Fibroblast of skin of back (primary cell): ENCODE measurements at places on chromosomes 5 and 9.
A peak's percentile ranks its signal among the peaks of the same experiment; 100 is the strongest.

GRCh38 chr9:27749838-27750237, 176.6 kb upstream of the C9orf72 start:
- peak; percentile 6 for DNase-seq

DNA sequence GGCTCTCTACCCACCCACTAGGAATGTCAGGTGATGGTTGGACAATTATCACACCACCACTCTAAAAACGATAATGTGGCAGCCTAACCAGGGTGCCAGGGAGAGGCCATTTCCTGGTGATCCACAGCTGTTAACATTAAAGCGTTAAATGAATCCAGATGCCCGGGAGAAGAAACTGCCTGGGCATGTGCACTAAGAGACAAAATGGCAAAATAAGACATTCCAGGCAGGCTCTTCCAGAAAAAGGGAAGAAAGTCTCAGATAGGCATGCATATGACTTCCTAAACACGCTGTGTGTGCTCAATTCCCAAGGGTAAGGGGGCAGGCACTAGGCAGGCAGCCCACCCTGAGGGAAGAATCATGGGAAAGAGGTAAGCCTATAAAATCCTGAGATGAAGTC, 4.6 kb upstream of the TXN start:
- DNase-seq, result peak; percentile 28

GRCh38 chr5:956941-957747, 51.5 kb upstream of the NKD2 start:
- DNase-seq, result peak; percentile 94

DNA sequence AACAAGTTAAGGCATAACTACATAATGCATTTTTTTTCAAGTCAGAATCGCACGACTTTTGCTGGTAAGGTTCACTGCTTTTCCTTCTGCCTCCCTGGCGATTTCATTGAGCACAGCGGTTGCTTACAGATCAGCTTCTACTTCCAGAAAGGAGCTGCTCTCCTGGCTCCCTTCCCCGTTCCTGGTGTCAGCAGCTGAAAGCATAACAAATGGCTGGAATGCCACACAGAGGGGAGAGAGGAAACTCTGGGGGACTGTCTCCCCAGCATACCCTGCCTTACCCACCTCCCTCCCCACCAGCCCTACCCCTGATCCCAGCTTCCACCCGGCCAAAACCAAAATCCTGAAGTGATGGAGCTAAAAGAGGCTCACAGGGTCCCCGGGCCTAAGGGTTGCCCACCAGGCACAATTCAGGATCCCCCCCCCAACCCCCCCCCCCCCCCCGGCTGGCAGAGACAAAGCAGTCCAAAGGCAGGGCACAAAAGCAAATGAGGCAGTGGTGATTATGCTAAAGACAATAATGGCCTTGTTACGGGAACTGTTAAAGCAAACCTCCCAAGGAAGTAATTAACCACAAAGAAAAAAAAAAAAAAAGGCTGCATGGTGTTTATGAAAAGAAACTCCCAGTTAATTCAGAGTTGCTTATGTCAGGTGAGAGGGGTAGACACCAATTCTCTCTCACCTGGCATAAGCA, 126.1 kb upstream of the WWC1 start:
- peak; percentile 8 for DNase-seq

DNA sequence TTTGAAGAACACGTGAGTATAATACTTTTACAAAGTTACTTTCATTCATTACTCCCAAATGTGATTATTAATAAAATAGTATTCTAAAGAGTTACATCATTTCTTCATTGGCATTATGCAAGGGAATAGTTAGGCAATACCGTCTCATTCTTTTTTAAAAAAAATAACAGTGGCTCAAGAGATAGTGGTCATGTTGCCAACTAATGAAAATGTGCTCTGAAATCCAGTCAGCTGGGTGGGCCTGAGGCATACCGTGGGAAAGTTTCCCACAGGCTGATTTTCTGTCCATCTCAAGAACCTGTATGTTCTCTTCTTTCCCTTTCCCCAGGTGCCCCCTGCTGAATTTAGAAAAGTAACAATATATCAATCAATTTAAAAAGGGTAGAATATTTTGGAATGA, 40.8 kb upstream of the ROPN1L start:
- DNase-seq, result no peak

GRCh38 chr9:20397348-20397747, 225.0 kb downstream of the MLLT3 start:
- no peak for DNase-seq

- no peak for DNase-seq
Measured at GRCh38 chr9:130956636-130957450, 17.8 kb upstream of the FIBCD1 start.

GRCh38 chr5:173474881-173475287, 141.6 kb downstream of the BOD1 start:
- peak; percentile 92 for DNase-seq

GRCh38 chr9:116190637-116191396, 37.2 kb downstream of the PAPPA start:
- peak; percentile 86 for DNase-seq

- DNase-seq, result no peak
Measured at GRCh38 chr9:2781336-2781735, 62.6 kb downstream of the PUM3 start.

- no peak for DNase-seq
Measured at GRCh38 chr5:180604271-180604670, 13.0 kb upstream of the SCGB3A1 start.

- no peak for DNase-seq
Measured at GRCh38 chr5:72506158-72506549, 1.1 kb downstream of the ZNF366 start.

- DNase-seq, result no peak
Measured at GRCh38 chr9:135498381-135499126, 1.9 kb upstream of the MRPS2 start.

GRCh38 chr9:107712390-107712789, 222.8 kb upstream of the KLF4 start:
- DNase-seq, result peak; percentile 47

- DNase-seq, result no peak
Measured at GRCh38 chr9:131477367-131477766, 25.4 kb upstream of the POMT1 start.

- no peak for DNase-seq
Measured at GRCh38 chr9:104944871-104945270, 16.9 kb upstream of the ABCA1 start.

DNA sequence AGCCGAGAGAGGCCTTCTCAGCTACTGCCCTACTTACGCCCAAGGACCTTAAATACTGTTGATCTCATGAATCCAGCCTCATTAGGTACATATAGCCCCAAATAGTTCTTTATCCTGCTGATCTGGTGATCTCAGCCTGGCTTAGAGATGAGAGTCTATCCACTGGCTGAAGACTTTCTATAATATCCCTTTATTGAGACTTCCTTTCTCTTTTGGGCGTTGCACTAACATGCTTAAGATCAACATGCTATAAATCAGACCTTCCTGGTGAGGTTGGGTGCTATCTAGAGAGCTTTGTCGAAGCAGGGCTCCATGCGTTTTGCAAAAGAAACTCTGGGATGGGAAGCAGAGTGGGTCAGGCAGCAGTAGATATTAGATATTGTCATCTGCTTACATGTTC, 44.0 kb upstream of the AGXT2 start:
- DNase-seq, result no peak

DNA sequence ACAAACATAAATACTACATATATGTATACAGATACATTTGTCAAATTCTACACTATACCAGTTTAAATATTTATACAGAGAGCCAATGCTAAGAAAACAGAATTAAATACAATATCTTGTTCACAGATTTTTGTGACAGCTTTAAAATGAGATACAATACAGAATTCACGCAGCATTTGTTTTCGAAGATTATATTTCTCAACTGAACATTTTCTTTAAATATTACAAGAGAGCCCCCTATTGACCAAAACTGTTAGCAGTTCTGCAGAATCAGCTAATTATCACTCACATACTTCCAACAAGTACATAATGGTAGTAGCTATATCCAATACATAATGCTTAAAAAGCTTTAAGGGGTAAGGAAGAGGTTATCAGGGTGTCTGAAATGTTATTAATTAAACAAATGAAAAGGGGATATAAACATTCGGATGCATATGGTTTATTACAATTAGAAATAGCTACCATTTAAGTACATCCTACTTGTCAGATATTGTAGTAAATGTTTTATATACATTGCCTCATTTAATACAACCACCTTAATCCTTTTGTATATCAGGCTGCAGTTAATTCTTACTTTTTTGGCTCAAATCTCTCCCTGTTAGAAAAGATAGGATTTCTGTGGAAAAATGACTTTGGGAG, 31.7 kb downstream of the ZDHHC21 start:
- DNase-seq, result peak; percentile 36

- peak; percentile 79 for DNase-seq
Measured at GRCh38 chr5:33725806-33726205, 166.0 kb downstream of the ADAMTS12 start.

- no peak for DNase-seq
Measured at GRCh38 chr9:117783828-117784227, 79.6 kb downstream of the TLR4 start.

- DNase-seq, result peak; percentile 55
Measured at GRCh38 chr5:135829681-135830383, 4.6 kb upstream of the SLC25A48 start.

DNA sequence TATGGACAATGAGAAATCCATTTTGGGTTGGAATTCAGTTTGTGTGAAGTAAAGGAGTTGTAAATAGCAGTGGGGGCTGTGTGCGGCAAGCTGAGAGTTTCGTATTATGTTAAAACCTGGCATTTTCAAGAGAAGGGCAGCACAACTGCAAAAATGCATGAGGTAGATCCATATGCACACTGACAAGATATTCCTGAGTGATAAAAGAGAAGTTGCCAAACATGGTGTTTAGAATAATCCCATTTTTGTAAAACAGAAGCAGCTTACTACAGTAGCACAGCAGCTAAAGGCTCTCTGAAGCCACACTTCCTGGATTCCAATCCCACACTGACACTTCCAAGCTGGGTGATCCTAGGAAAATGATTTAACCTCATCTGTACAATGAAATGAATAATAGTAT, 11.2 kb downstream of the GLRA1 start:
- no peak for DNase-seq

DNA sequence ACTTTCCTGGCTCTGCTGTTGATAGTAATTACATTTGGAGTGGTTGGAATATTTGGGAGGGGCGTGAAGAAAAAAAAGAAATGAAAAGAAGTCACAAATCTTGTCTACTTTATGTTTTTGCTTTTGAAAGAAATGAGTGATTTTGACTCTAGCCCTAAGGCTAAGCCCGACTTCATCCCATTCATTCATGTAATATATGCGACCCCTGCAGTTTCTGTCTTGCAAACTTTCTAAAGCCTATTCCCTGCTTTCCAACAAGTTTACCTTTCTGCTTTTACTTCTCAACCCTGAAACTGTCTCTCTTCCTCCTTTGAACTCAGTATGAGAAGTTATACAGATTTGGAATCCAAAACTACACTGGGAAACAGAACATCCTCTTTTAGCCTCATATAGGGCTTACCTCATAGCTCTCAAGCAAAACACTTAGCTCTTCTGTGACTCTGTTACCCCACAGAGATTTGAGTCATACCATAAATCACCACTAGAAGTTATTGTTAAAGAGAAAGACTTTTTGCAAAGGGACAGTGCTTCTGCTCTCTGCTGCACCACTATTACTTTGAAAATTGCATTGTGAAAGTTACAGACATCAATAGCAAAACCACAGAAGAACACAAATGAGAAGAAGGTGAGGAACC, 1.6 kb downstream of the CFAP95 start:
- DNase-seq, result peak; percentile 63

DNA sequence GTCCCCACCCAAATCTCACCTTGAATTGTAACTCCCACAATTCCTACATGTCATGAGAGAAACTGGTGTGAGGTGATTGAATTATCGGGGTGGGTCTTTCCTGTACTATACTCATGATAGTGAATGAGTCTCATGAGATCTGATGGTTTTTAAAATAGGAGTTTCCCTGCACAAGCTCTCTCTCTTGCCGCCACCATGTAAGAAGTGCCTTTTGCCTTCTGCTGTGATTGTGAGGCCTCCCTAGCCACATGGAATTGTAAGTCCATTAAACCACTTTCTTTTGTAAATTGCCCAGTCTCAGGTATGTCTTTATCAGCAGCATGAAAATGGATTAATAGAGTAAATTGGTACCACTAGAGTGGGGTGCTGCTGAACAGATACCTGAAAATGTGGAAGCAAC, 140.9 kb downstream of the ARHGEF28 start:
- DNase-seq, result no peak

DNA sequence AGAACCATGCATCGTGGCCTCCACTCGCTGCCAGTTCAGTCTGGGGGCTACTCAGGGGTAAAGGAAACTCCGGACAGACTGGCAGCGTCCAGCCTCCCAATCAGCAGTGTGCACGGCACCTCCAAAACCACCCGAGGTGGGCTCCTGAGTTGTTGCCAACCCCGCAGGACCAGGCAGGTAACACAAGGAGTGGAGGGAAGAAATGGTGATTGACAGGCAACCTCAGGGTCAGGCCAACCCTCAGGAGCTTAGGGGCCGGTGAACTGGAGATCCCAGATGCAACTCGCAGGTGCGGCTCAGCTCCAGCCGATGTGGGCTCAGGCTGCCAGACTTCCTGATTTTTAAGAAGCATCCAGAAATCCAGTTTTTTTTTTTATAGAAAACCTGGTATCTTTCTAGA, 37.3 kb upstream of the AKNA start:
- DNase-seq, result no peak

- no peak for DNase-seq
Measured at GRCh38 chr5:179616002-179616594, 7.4 kb downstream of the HNRNPH1 start.
